NCI-H460 (cell line): ENCODE measurements at places on chromosomes 2 and 18.

- DNase-seq, result no peak
Measured at GRCh38 chr18:78781601-78781960, 198.0 kb upstream of the SALL3 start.

GRCh38 chr2:61906186-61906470, 654 bp downstream of the COMMD1 start:
- no peak for DNase-seq

- DNase-seq, result no peak
Measured at GRCh38 chr18:49784427-49785185, 28.7 kb downstream of the ACAA2 start.

DNA sequence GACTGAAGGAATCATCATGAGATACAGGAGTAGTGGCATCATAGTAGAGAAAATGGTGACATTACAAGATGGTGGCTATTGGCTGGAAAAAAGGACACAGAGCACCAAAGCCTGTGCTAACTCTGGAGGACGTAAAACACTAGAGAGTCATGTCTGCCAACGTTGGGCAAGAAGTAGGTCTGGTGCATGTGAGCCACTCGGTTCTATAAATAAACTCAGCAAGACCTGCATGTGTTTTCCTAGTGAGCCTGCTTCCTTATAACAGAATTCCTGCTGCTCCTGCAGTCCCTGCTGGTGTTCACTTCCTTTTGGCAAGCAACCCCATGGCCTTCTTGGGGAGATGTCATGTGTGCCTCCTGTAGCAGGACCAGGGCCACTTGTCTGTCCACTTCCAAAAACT, 325.2 kb downstream of the OSR1 start:
- DNase-seq, result no peak

- no peak for DNase-seq
Measured at GRCh38 chr18:13416208-13416607, 197.6 kb downstream of the LDLRAD4 start.
